Right renal pelvis (tissue), 4 donors: ENCODE measurements at places on chromosomes 1 and 21. TPM values are rescaled to one million over a fixed set of nuclear protein-coding genes. Genes with fewer than 3 reads are reported as not detected.

The GABPA gene
- polyA plus RNA-seq: 56.1 TPM

The SPRR2A gene
- not detected for polyA plus RNA-seq

The SPTA1 gene
- polyA plus RNA-seq: 1.2 TPM

The OBSCN gene
- 31.6 TPM for polyA plus RNA-seq

The IL24 gene
- 0.37 TPM for polyA plus RNA-seq

The GJA8 gene
- polyA plus RNA-seq: 0.31 TPM

The C1QA gene
- polyA plus RNA-seq: 14.4 TPM

The TMEM183A gene
- 73.5 TPM for polyA plus RNA-seq

The IBA57 gene
- 5.0 TPM for polyA plus RNA-seq

The LCE3E gene
- not detected for polyA plus RNA-seq

The SLC44A3 gene
- 121 TPM for polyA plus RNA-seq

The ZNF695 gene
- polyA plus RNA-seq: 3.8 TPM

The CASQ1 gene
- 0.21 TPM for polyA plus RNA-seq

The EVI5 gene
- 21.8 TPM for polyA plus RNA-seq

The S100A8 gene
- polyA plus RNA-seq: 9.0 TPM

The LRRIQ3 gene
- polyA plus RNA-seq: 5.6 TPM

The PIK3C2B gene
- 15.4 TPM for polyA plus RNA-seq

The ELAPOR1 gene
- 1.9 TPM for polyA plus RNA-seq

The OR13G1 gene
- polyA plus RNA-seq: not detected

The ZNF644 gene
- polyA plus RNA-seq: 78.5 TPM
